Pulmonary artery endothelial cell (primary cell): ENCODE measurements at places on chromosomes 11 and 22. TPM values are rescaled to one million over a fixed set of nuclear protein-coding genes. Genes with fewer than 3 reads are reported as not detected.
A peak's percentile ranks its signal among the peaks of the same experiment; 100 is the strongest.

Gene DNAJB7
- total RNA-seq, result not detected in 2 replicates

Gene KIRREL3
- total RNA-seq, result not detected in 2 replicates

Gene NXPE2
- not detected in 2 replicates for total RNA-seq

Gene GRM5
- total RNA-seq, result under 0.01 and 0.04 TPM in 2 replicates

Gene OR5B21
- total RNA-seq, result not detected in 2 replicates

Gene MMP1
- total RNA-seq, result 450 and 1,378 TPM in 2 replicates

Gene CHEK2
- total RNA-seq, result 11.0 and 15.7 TPM in 2 replicates

Gene SCN4B
- total RNA-seq, result 0.13 and 0.21 TPM in 2 replicates

DNA sequence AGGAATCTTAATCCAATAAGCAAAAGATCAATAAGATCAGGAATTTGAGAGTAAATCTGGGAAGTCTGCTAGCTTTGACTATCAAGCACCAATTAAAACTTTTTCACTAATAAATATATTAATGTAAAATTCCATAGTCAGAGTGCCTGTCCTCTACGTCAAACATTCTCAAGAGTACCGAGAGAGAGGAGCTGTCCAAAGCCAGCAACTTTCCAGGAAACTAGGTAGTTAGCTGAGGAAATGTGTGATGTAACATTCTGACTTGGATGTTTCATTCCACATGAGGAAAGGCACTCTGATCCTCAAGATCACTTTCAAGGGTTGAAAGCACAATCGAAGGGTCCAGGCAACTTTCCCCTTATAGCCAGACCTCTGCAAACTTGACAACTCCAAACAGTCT is 113.2 kb downstream of the STK33 start:
- no peak for DNase-seq

DNA sequence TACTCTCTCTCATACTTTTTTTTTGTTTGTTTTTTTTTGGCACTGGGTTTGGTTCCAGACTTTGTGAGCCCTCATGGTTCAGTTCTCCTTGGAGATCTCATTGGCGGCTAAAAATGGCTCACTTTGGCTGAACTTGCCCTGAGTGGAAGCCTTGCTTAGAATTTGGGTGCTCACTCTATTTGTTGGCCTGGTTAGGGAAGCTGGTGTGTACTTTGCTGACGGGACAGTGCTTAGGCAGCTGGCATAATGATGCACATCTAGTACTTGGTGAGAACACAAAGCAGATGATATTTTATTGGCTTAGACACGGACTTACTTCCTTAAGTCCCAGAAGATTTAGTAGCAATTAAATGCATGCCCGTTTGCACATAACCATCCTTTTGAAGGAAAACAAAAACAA is 66.5 kb upstream of the GRAMD1B start:
- no peak for DNase-seq

DNA sequence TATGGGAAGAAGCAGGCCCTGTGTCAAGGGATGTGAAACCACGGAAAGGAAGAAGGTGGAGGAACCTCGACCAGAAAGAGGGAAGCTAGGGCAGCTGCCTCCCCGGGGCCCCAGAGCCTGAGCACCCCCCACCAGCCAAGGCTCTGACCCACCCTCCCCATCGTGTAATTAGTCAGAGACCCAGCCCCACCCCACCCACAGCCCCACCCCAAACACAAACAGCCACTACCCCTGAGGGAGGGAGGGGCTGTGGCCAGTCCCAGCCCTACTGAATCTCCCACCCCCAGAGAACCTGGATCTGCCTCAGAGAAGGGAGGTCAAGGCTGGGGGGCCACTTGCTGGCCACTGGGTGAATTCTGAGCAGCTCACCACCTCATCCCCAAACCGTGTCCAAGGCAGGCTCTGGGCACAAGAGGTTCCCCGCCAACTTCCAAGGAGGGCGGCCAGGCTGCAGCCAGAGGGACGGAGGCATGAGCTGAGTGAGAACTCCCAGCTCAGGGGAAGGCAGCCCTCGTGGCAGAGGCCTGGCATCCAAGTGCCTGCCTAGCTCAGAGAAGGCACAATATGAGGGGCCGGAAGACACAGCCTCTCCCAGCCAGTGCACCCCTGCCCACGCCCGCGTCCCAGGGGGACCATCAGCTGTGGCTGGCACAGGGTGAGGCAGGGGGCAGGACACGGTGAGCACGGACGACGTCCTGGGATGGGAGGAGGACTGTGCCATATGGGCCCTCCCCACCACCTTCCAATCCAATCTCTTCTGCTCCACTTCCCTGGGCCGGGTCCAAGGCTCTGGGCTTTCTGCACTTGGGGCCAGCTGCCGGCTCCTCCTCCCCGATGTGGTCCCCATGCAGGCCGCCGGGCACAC is 2.7 kb downstream of the PLXNB2 start:
- DNase-seq, result no peak

DNA sequence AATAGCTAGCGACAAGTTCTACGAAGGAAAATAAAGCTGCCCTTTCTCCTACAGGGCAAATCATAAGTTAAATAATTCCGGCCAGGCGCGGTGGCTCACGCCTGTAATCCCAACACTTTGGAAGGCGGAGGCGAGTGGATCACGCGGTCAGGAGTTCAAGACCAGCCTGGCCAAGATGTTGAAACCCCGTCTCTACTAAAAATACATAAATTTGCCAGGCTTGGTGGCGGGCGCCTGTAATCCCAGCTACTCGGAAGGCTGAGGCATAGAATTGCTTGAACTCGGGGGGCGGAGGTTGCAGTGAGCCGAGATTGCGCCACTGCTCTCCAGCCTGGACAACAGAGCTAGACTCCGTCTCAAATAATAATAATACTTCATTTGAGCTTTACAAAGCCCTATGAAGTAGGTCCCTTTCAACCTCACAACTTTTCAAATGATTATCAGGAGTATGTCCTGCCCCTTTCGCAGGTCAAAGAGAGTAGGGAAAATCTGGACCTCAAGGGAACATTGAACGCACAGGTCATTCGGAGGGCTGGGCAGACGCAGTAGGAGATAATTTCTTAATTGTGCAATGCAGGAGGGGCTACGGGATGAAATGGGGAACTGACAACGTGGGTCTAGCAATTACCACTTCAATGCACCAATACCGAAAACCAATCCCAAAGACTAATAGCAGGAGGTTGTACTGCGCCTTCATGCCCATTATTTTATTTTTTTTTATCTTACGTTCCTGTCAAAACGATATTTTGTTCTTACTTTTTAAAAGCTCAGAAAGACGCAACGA is 590 bp downstream of the COMMD9 start:
- DNase-seq, result no peak

DNA sequence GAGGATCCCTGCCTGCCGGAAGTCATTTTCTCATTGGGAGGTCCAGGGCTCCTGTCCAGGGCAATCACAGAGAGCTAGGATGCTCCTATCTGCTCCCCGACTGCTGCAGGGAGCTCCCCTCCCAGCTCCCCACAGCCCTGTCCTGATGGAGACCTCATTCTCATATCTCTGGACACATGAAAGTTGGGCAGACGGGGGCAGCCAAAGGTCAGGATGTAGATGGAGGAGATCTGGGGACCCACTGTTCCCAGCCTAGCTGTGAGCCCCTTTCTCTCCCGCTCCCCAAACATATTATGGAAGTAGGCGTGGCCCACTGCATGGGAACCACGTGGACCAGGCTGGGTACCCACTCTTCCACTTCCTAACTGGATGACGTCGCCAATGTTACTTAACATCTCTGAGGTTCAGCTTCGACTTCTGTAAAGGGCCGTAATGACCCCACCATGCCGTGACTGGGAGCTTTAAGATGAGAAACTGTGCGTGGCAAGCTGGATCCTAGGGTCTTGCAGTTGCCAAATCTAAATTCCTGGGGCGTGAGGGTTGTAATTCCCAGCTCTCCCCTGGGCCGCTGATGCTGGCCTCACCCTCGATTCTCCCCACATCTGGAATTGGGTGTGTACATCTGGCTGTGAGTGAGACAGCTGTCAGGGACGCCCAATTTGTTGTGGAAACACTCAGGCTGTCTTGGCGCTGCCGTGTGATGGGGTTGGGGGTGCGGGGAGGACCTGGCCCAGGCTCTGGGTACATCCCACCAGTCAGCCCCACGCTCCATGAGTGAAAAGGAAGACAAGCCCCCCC is 1.8 kb downstream of the CDC42EP2 start:
- DNase-seq, result no peak

DNA sequence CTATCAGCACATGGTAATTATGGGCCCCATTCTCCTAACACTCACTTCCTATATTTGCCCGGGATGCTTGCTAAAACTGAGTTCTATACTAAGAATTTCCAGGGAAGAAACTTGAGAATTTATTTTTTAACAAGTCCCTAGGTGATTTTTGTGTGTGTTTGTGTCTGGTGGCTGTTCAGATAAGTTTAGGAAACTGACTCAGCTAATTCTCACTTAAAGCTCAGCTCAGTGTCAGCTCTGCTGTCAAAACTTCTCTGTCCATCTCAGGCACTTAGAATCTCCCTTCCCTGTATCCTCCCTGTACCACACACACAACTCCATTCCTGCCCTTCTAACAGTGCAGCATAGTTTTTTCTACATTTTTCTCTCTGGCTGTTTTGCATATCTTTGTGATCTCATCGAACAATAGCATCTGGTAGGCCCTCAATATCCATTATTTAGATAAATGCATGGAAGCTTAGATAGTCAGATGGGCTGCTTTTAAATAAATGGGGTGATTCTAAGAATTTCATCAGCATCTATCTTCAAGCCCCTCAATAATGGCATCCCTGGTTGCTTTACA is 69.3 kb downstream of the PIWIL4 start:
- DNase-seq, result no peak

DNA sequence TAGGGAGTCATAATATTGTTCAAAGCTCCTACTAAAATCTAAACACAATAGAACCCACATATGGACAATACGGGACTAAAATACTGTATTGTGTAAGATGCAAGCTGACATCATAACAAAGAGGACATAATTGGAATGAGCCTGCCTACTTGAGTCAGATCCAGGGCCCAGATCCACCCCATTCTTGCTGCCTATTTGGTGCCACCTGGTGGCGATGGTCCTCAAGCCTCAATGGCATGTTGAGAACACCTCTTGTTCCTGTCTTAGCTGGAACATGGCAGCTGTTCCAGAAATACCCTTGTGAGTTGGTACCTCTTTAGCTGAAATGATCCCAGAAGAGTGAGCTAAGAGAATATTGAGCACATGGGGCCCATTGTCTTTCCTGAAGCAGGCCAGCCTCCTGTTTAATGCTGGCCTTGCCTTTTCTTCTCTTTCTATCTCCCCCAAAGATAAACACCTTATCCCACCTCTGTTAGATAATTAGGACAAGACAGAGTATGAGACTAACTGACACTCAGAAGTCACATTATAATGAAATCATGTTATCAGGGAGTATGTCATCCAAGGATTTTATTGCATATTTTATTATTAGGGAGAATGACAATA is 680.9 kb upstream of the ANO5 start:
- no peak for DNase-seq

- no peak for DNase-seq
Observed at GRCh38 chr11:94638902-94639373, 71.8 kb downstream of the PIWIL4 start.

DNA sequence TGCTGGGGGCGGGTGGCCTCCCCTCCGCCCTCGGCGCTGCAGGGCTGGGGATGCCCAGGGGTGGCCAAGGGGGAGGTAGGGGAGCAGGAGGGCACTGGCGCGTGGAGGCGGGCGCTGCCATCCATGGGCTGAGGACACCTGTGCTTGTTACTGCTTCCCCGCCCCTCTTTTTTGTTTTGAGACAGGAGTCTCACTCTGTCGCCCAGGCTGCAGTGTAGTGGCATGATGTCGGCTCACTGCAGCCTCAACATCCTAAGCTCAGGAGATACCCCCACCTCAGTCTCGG is 683 bp upstream of the FADS3 start:
- DNase-seq, result no peak

DNA sequence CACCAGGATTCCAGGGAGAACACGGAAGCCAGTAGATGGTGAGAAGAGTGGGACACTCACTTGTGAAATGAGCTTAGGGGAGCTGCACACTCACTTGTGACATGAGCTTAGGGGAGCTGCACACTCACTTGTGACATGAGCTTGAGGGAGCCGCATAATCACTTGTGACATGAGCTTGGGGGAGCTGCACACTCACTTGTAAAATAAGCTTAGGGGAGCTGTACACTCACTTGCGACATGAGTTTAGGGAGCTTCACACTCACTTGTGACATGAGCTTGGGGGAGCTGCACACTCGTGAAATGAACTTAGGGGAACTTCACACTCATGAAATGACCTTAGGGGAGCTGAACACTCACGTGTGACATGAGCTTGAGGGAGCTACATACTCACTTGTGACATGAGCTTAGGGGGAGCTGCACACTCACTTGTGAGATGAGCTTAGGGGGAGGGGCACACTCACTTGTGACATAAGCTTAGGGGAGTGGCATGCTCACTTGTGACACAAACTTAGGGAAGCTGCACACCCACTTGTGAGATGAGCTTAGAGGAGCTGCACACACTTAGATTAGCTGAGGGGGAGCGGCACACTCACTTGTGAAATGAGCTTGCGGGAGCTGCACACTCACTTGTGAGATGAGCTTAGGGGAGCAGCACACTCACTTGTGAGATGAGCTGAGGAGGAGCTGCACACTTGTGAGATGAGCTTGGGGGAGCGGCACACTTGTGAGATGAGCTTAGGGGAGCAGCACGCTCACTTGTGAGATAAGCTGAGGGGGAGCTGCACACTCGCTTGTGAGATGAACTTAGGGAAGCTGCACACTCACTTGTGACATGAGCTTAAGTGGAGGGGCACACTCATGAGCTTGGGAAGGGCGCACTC is 59.0 kb downstream of the NCAPD3 start:
- no peak for DNase-seq

GRCh38 chr11:110362971-110363509 is 66.6 kb upstream of the RDX start:
- DNase-seq, result peak; percentile 87

- DNase-seq, result no peak
Observed at GRCh38 chr11:110486156-110486555, 56.4 kb downstream of the FDX1 start.

DNA sequence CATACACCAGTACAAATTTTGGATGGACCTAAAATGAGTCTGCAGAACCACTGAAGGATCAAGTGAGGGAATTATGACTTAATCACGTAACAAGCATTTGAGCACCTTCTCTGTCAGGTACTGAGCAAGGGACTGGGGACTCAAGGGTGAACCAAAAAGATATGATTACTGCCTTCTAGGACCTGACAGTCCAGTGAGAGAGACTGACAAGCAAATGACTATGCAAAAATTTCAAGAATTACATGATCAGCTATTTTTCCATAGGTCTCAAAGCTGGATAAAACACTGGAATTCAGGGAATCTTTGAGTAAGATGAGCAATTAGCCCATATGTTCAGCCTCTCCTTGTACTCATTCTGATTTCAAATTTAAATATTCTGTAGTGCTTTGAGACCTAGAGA is 5.2 kb upstream of the STT3A start:
- DNase-seq, result no peak
